ENCODE measurements at places on chromosomes 2 and 18.
A peak's percentile ranks its signal among the peaks of the same experiment; 100 is the strongest.

DNA sequence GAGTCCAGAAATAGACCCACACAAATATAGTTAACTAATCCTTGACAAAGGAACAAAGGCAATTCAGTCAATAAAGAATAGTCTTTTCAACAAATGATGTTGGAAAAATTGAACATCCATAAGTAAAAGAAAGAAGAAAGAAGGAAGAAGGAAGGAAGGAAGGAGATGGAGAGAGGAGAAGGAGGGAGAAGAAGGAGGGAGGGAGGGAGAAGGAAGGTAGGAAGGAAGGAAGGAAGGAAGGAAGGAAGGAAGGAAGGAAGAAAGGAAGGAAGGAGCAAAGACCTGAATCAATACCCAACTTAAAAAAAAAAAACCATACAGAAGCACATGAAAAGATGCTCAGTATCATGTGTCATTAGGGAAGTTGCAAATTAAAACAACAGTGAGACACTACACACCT lies 148.3 kb downstream of the ATL2 start:
- DNase-seq = no peak

DNA sequence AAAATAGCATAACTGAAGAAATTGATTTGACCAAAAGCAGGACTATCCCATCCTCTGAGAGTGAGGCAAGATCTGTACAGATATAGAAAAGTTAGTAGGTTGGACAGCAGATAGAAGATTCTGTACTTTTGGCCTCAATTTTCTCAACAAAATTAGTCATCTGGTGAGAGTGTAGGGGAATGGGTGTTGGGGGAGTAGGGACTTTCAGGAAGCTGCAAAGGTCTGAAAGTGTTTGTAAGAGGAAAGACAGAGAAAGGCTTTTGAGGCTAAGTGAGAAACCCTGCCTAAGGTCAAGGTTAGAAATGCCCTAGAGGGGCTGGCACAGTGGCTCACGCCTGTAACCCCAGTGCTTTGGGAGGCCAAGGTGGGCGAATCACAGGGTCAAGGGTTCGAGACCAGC lies 40.3 kb downstream of the DAPL1 start:
- DNase-seq = no peak

- peak; percentile 99 for DNase-seq
These were observed 44.9 kb downstream of the SOCS6 start for GRCh38 chr18:70333757-70334156.

- DNase-seq = no peak
These were observed 40.3 kb downstream of the PDIA6 start for GRCh38 chr2:10772201-10772867.

- DNase-seq = no peak
These were observed 218.5 kb upstream of the SESTD1 start for GRCh38 chr2:179483131-179483530.

DNA sequence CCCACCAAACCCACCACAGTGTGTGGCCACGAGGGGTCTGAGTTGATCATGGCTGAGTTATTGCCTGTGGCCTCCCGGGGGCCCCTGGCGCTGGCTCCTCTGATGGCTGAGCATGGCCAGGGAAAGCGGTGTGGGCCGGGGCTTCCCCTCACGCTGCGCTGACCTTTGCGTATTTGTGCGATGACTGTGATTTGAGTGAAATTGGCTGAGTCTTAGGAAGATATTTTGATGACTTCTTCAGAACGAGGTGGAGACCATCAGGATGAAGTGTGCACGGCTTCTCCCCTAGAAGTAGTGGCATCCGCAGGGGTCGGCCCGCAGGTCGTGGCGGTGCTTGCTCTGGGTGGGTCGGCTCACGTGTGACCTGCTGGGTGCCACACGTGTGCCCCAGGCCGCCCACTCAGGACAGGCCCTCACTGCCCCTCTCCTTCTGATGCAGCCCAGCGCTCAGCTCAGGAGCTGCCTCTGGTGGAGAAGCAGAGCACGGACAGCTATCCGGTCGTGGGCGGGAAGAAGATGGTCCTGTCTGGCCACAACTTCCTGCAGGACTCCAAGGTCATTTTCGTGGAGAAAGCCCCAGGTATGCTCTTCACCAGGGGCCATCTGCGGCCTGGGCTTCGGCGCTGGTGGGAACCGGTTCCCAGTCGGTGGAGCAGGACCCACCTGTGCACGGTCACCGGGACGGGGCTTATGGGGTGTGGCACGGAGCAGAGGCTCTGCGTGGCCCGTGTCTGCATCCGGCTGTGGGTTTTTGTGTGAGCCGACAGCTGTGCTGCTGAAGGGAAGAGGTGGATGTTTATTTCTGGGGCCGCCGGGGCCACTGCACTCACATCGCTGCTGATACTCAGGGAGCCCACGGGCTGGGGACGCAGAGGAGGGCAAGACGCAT lies 55.8 kb downstream of the NFATC1 start:
- DNase-seq = no peak

GRCh38 chr18:31316974-31317373 lies 986 bp upstream of the DSG1 start:
- no peak for DNase-seq

GRCh38 chr2:198630384-198630783 lies 826.0 kb downstream of the PLCL1 start:
- DNase-seq = no peak

DNA sequence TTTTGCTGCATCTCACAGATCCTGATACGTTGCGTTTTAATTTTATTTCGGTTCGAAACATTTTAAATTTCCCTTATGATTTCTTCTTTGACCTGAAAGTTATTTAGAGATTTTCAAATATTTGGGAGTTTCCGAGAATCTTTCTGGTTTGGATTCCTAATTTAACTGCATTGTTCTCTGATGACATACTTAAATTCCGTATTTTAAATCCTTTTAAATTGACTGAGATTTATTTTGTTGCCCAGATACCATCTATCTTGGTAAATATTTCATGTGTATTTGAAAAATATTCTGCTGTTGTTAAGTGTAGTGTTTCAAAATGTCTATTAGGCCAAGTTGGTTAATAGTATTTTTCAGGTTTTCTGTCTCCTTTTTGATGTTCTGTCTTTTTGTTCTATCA lies 37.7 kb downstream of the MROH2A start:
- DNase-seq = no peak

DNA sequence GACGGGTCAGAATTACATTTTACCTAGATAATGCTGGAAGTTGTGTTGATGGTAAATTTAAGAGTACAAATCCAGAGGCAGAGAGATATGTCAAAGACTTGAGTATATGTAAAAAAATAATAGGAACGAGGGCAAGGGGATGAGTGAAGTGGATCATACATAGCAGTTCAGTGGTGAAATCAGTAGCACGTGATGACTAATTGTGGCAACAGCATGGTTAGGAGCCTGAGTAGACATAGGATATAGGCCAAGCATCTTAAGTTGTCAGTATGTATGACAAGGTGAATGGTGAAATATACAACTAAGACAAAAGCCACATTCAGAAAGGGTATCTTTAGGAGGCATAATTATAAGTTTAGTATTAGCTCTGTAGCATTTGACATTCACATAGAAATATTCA lies 826.5 kb upstream of the PIK3C3 start:
- DNase-seq = peak; percentile 66

GRCh38 chr2:71492112-71492511 lies 38.8 kb downstream of the DYSF start:
- peak; percentile 41 for DNase-seq

DNA sequence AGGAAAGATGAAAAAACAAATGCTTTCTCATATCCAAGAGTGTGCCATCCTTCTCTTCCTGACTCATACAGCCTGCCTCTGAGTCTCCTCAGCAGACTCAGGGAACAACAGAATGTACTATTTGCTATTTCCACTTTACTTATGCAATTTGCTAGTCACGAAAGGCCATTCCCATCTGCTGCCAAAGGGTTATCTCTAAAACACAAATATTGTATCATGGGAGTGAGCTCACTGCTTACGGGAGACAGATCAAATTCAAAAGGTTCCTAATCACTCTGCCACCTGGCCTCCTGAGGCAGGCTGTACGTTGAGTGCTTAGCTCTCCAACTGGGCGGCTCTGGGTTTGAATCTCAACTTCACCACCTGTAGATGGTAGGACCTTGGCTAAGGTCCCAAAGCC lies 92.0 kb downstream of the GAREM1 start:
- DNase-seq = peak; percentile 76

DNA sequence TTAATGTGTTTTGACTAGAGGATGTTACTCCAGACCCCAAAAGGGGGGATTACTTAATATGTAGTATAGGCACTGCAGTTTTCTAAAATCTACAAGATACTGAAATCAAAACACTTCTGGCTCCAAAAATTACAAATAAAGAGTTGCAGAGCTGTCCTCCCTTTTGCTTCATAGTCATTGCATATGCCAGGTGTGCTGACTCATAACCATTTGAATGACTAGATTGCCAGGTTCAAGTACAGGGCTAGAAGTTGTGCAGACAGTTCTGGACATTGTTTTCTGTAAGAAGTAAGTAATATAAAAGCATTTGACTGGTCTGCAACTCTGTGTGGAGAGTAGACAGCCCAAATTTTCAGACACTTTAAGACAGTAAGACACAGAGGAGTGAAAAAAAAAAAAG lies 6.7 kb downstream of the CWC22 start:
- DNase-seq = peak; percentile 25

GRCh38 chr2:108240966-108241365 lies 1.2 kb downstream of the SULT1C3 start:
- DNase-seq = no peak

GRCh38 chr2:43950383-43951008 lies 45.3 kb downstream of the LRPPRC start:
- DNase-seq = peak; percentile 64
